Uterine smooth muscle cell (primary cell): ENCODE measurements at places on chromosomes 11 and 22. TPM values are rescaled to one million over a fixed set of nuclear protein-coding genes. Genes with fewer than 3 reads are reported as not detected.

The CD3E gene
- not detected in 2 replicates for total RNA-seq

The SMCO4 gene
- 8.7 and 13.9 TPM in 2 replicates for total RNA-seq

The IGLL1 gene
- not detected in 2 replicates for total RNA-seq

The SLC35C1 gene
- 8.6 and 9.3 TPM in 2 replicates for total RNA-seq

The RBFOX2 gene
- total RNA-seq, result 175 and 194 TPM in 2 replicates

The GAL3ST3 gene
- total RNA-seq, result 0.12 TPM in 1 of 2 replicates, not detected in the other

The GRK3 gene
- 2.2 and 3.1 TPM in 2 replicates for total RNA-seq

The PRODH gene
- 0.12 TPM in 1 of 2 replicates, not detected in the other for total RNA-seq

The TOMT gene
- not detected in 2 replicates for total RNA-seq

The NXPE2 gene
- under 0.01 and 0.11 TPM in 2 replicates for total RNA-seq

The OOSP1 gene
- not detected in 2 replicates for total RNA-seq

The OR6T1 gene
- total RNA-seq, result not detected in 2 replicates

The SLC22A12 gene
- not detected in 2 replicates for total RNA-seq
